ENCODE measurements at places on chromosomes 1 and 21. TPM values are rescaled to one million over a fixed set of nuclear protein-coding genes. Genes with fewer than 3 reads are reported as not detected.
A peak's percentile ranks its signal among the peaks of the same experiment; 100 is the strongest.

GRCh38 chr1:52907068-52907811 lies 14.3 kb downstream of the ECHDC2 start:
- DNase-seq, result no peak

- DNase-seq, result no peak
These were observed 9.6 kb downstream of the ST6GALNAC3 start for GRCh38 chr1:76084029-76084627.

DNA sequence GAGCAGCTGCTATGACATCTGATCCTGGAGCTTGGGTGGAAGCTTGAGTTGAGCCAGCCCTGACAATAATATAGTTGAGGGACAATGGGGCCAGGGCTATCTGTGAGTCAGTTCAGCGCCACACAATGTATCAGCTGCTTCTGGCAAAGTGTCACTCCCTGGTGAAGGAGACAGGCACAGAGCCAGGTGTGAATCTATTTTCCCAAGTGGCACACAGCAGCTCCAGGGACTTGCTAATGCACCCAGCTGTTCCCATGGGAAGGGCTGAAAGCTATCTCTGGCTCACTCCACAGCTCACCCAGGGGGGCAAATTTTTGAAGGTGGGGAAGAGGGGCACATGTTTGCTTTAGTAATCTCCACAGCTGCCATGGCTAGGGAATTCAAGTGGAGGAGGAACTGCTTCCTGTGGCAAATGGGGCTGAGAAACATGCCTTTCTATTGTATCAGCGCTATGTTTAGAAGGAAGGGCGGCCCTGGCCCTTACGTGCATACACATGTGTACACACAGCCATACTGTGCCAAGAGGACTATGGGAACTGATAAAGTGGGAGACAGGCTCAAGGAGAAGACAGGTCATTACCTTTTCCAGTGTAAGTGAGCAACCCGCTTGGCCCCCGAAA lies 2.2 kb downstream of the CYB5R1 start:
- DNase-seq, result no peak

DNA sequence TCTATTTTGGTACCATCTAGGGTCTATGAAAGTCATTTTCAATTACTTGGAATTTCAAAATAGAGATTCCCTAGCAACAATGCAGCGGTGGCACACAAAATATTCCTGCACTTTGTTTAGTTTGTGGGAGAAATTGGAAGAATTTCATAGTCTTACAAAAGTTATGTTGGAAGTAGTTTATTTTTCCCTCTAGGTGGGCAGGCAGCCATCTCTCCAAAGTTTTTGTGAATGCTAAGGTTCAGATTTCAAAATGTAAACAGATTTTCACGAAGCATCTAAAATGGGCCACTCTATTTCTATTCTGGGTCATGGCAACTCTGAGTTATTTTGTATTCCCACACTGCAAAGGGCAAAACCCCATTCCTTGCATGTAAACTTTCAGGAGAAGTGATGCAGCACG lies 8.0 kb downstream of the SMCP start:
- no peak for DNase-seq

DNA sequence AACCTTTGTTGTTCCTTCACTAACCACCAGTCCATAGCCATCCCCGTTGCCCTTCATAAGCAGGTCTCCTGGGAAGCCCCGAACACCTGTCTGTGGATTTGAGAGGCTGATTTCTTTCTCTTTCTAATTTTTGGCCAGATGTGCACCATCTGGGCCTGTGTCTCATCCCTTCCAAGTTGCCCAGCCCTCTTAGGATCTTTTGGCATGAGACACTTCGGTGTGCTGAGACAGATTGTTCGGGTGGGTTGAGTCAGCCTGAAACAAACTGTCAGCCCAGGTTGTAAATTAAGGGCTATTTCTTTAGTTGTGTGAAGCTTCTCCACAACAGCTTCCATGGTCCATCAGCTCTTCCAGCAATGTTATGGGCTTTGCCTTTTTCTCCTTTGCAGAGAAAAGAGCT lies 1.4 kb upstream of the DNAJC11 start:
- DNase-seq, result no peak

DNA sequence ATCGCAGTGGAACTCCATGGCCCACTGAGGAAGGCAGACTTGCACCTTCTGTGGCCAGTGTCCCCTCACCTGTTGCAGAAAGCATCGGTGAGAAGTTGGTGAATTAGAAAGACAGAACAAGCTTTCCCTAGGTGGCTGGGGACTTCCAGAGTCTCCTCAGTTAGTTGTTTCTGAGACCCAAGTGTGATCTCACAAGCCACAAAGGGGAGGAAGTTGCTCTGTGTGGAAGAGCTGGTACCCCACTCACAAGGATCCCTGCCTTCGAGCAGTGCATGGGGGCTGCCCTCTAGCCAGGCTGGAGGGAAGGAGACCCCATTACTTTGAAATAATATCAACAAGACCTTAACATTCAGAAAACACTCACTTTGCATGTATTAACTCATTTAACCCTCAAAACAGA lies 2.1 kb downstream of the PRELP start:
- no peak for DNase-seq

DNA sequence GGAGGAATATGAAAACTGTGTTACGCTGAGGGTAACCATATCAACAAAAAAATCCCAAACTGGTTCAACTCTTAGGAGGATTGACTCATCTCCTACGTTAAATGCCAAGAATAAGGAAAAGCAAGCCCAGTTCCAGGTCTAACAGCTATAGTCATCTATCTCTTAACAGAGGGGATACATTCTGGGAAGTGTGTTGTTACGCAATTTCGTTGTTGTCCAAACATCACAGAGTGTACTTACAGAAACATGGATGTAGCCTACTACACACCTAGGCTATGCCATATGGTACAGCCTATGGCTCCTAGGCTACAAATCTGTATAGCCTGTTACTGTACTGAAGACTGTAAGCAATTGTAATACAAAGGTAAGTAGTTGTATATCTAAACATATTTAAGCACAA lies 23.2 kb upstream of the LRRC52 start:
- DNase-seq, result no peak

DNA sequence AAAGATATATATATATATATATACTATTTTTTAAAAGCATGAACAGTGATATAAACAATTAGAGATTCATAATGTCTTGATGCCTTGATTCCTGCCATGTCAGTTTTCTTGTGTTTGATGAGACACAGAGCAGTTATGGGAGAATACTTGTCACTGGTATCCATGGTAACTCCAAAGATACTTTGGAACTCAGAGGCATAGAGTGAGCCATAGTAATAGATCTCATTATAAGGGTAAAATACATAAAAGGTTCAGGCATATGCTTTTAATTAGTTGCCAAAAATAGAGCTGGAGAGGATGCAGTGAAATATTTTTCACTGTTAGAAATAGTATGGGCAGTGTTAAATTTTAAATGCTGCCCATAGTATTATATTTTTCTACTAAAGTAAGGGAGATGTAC lies 134.1 kb downstream of the SYT14 start:
- DNase-seq, result no peak

DNA sequence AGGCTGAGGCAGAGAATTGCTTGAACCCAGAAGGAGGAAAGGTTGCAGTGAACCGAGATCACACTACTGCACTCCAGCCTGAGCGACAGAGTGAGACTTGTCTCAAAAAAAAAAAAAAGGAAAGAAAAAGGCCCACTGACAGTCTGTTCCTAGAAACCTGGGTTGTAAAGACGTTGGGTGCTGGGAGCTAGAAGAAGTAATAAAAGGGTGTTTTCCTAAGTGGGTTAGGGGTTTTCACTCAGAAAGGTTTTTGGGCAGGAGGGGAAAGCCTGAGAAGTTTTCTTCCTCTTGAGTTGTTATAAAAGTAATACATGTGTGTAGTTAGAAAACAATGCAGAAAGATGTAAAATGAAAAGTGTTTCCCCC lies 25.4 kb downstream of the CELA3A start:
- no peak for DNase-seq

DNA sequence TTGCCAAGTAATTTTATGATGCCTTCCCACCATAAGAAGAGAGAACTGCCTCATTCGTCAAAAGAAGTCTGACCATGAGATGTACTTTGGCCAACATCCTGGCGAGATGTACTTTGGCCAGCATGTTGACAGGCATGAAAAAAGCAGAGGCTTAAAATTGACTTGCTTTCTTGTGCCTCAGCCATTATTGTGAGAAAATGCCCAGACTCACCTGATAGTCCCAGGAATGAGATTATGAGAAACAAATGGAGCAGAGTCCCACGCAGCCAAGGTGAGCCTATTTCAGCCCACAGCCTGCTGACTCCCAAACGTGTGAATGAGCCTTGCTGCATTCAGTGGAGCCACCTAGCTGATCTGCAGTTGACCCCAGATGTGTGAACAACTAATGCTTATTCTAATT lies 43.5 kb upstream of the ZNF644 start:
- no peak for DNase-seq

GRCh38 chr1:182851825-182852224 lies 12.7 kb downstream of the DHX9 start:
- DNase-seq, result no peak

DNA sequence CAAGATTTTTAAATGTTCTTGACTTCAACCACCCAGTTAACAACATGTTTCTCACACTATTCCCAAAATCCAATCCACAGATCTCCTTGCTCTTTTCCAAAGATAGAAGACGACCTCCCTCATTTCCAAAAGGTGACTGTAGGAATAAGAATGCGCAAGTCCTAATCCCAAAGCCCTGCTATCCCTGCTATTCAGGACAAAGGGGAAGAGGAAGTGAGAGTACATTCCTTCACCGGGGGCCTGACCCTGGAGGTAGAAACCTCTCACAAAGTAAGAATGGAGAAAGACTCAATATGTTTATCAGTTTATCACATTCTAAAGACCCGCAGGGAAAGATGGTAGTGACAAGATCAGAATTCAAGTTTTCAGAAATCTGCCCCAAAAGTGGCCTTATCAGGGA lies 55.7 kb downstream of the PLEKHA6 start:
- DNase-seq, result peak; percentile 46

DNA sequence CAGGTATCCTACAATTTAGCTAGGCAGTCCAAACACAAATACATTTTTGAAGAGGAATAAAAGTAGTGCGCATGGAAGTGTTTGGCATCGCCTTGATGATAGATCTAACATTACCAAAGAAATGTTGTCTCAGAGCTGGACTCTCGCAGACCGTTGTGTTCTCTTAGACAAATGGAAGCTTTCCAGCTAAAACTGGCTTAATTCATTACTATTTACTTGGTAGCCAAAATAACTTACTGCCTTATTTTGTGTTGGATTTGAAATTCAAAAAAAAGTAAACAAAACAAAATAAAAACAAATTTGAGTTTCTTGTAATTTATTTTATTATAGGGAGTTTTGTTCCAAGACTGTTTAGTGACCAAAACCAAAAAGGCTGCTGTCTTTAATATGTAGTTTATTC lies 51.6 kb downstream of the PDE4B start:
- no peak for DNase-seq

DNA sequence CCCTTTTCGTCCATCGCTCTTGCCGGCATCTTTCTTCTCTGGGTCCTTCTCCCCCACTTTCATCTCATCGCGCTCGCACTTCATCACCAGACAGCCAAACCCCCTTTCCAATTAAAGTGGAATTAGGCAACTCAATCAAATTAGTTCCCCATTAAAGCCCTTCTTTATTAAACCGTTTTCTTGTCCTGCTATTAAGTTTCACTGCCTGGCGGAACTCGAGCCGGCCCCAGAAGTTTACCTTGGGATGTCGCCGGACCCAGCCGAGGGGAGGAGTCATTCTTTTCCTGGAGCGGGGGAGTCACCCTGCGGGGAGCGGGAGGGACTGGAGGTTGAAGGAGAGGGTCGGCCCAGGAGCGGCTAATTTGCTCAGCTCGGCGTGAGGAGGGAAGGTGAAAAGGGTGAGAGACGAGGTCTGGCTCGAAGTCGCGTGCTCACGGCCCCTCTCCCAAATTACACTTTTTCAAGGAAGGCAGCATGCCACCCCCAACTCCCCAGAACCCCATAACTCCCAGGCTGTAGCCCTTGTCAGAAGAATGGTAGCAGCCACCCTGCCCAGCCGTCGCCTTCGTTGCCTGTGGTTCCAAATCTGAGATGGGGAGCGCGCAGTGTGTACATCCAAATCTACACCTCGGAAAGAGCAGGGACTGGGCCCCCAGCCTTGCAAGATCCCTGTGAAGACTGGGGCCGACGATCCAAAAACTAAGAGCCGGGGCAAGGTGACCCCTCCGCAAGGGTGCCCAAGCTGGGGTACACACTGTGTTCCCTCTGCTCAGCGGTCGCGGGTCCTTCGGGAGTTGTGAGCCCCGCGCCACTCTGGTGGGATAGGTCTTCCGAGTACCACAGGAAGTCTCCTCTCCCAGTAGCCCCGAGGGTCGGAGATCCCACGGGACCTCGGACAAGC lies 6.4 kb downstream of the DMRTA2 start:
- peak; percentile 81 for DNase-seq

- no peak for DNase-seq
These were observed 21.1 kb downstream of the CLDN8 start for GRCh38 chr21:30194701-30195299.

DNA sequence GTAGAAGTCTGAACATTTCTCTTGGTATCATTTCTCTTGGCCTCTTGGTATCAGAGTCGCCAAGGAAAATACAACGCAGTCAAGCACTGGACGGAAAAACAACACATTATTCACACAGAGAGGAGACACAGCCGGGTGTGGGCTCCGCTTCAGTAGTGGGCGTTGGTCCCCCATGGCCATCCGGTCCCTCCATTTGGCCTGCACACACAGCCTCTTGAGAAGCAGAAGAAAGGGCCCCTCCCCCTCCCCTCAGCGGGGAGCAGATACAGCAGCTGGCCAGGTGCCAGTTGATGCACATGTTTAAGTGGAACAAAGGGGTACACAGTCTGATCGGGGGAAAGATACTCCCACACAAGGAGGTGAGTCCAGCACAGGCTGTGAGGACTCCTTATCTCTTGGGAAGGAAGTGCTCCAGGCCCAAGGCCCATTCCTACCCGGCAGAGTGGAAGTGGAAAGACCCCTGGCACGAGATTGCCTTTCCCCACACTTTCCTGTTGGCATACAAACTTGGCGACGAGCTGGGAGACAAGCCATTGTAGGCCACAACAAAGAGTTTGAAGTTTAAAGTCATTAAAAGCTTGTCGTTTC lies 311.3 kb downstream of the FAM72C start:
- DNase-seq, result no peak

DNA sequence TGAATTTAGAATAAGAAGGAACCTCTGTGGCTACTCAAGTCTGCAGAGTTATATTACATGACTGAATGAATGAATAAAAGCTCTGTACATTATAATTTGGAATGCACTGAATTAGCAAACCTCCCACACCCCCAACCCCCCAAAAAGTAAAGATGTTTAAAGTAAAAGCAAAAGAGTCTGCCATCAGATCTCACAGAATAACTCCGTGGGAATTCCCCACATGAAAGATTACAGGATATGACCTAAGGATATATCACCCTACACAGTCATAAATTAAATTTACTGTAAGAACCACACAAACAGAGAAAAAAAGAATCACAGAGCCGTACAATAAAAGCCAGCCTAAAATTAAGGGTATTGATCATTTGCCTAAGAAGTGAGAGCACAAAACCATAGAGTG lies 587.3 kb downstream of the PTPRC start:
- DNase-seq, result no peak

GRCh38 chr21:15195104-15195503 lies 130.3 kb upstream of the NRIP1 start:
- DNase-seq, result no peak

MYOG gene
- total RNA-seq, result not detected

PGBD5 gene
- 18.4 TPM for total RNA-seq

LRRC53 gene
- not detected for total RNA-seq

FAM3B gene
- total RNA-seq, result 2.0 TPM

LMO4 gene
- 65.6 TPM for total RNA-seq

ADAM30 gene
- total RNA-seq, result not detected

Data from H1 (cell line).